Left ventricle myocardium inferior (tissue), 1 donor: ENCODE measurements at places on chromosomes 16 and 17.

DNA sequence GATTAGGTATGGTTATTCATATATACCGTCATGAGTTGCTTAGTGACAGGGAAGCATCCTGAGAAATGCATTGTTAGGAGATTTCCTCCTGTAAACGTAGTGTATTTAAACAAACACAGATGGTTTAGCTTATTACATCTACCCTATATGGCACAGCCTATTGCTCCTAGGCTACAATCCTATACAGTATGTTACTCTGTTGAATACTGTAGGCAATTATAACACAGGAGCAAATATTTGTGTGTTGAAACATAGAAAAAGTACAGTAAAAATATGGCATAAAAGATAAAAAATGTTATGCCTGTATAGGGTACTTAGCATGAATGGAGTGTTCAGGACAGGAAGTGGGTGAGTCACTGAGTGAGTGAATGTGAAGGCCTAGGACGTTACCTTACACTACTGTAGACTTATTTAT lies 157.7 kb downstream of the CDH11 start:
- no peak for DNase-seq

GRCh38 chr17:43584666-43585102 lies 38.5 kb upstream of the ETV4 start:
- DNase-seq: no peak

DNA sequence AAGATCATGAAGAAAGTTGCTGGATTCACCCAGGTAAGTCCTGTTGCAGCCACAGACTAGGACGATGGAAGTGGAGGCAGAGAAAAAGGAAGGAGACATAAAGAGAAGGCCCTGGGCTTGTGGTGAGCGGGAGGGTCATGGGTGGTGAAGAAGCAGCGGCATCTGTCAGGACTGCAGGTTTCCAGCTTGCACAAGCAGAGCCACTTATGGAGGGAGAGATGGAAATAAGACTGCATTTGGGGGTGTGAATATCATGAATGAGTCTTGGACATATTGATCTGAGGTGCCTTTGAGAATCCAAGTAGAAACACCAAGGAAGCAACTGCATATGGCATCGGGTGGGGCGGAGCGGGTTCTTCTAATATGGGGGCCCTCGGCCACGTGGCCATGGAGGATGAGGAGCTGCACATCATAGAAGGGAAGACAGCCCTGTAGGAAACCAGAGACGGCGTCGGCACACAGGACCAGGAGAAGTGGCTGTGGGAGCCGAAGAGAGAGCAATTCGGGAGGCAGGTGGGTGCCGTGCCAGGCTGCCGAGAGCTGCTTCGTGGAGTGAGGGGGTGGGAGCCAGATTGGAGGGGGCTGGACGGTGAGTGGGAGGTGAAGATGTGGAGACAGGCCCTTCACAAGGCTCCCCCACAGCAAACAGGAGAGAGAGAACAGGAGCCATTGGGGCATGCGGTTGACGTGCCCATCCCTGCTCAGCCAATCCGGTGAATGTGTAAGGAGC lies 243.5 kb downstream of the GSG1L start:
- DNase-seq: no peak

DNA sequence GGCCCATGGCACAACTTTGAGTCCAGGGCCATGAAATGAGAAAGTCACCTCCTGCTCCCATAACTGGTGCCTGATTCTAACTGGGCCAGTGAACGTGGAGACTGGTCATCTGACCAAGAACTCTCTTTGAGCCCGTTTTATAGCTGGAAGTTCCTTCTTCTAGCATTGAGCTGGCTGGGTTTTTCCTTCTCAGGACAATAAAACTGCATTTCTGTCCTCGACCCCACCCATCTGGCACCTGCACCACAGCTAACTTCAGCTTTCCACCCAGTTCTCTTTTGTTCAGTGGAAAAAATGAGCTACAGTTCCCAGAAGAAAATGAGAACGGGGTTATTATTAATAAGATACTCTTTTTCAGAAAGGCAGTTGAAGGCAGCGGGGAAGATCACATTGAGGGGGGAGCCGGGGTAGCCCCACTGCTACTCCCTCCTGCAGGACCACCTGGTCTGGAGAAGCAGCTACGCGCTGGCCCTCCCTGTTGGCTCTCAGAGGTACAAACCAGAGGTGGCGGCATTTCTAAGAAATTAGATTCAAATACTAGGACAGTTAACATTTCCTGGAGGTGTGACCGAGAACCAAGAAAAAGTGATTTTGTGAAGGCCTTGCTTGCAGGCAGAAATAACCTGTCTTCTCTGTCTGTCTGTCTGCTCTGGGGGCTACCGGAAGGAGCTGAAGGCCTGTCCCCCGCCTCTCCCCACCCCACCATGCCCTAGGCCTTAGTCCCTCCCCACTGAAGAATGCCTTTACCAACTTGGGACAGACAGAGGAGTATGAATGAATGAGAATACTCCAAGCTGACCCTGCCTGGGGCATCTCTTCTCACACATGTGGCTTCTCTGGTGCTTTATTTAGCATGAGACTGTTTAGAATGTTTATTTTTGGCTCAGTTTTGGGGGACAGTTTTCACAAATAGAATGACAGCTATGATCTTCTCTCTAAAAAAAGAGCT lies 123.9 kb downstream of the XYLT1 start:
- no peak for DNase-seq

GRCh38 chr17:36094746-36095145 lies 4.8 kb upstream of the CCL3 start:
- no peak for DNase-seq

DNA sequence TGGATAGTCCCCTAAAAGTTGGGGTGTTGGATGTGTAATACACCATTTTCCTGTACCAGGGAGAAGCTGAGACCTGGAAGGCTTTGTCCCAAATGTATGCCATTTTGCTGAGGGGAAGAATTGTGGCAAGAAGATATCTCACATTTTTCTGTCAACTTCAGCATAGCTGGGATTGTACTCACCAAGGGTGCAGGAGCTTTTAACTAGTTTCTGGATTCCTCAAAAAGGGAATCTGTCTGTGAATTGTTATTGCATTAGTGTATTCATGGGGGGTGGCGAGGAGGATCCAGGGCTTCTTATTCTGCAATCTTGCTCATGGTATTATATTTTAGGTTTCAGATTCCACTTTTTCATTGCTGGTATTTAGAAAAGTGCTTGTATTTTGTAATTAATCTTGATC lies 208.2 kb upstream of the MYOCD start:
- no peak for DNase-seq

DNA sequence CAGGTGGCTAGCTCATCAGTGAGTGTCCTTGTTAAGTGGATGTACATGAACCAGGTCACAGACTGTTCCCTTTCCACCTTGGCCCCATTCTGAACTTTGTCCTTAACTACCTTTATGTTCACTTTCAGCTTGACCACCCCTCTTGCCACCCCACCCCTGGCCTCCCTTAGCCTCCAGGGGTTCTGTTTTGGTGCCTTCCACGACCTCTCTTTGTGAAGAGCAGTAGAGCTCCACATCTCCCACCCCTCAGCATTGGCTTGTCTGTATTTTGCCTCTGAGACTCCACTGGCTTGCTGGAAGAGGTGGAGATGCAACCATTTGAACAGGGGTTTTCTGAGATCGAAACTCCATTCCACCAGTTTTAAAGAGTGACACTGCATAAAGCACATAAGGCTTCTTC lies 123.5 kb downstream of the RGS9 start:
- no peak for DNase-seq

- peak; percentile 51 for DNase-seq
Observed at GRCh38 chr16:11240636-11241473, 15.1 kb downstream of the SOCS1 start.

GRCh38 chr17:4998732-4999429 lies 1.1 kb downstream of the KIF1C start:
- DNase-seq: no peak

DNA sequence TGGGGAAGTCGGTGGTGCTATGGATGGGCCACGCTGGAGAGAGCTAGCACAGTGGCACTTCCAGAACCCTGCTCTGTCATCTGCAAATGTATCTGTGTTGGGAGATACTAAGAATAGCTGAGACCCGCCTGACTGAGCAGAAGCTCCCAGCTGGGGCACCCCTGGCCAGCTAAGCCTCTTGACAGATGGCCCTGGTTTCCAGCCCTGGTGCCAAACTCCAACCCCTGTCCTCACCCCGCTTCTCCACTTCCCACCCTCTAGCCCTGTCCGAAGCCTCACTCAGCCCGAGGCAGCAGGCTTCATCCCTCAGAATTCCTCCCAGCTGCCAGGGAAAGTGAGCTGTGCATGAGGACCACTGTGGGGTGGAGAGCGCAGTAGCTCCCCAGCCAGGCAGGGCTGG lies 124.4 kb downstream of the CCDC144A start:
- no peak for DNase-seq

DNA sequence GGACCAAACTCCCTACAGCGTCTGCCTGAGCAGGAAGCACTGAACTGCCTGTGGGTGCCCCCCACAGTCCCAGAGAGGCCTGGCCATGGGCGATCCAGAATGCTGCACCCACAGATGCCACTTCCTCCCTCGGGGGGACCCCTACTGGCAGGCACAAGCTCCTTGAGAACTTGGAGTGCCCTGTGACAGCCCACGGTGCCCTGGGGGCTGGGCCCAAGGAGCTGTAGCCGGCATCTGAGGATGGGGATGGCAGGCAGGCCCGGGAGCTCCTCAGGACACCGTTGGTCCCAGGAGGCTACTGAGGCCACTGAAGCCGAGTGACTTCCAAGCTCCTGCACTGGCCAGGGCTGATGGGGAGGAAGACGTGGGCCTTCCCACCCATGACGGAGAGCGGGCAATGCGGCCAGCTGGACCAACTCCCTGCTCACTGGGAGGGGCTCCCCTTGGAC lies 15.1 kb upstream of the RASD1 start:
- peak; percentile 9 for DNase-seq

DNA sequence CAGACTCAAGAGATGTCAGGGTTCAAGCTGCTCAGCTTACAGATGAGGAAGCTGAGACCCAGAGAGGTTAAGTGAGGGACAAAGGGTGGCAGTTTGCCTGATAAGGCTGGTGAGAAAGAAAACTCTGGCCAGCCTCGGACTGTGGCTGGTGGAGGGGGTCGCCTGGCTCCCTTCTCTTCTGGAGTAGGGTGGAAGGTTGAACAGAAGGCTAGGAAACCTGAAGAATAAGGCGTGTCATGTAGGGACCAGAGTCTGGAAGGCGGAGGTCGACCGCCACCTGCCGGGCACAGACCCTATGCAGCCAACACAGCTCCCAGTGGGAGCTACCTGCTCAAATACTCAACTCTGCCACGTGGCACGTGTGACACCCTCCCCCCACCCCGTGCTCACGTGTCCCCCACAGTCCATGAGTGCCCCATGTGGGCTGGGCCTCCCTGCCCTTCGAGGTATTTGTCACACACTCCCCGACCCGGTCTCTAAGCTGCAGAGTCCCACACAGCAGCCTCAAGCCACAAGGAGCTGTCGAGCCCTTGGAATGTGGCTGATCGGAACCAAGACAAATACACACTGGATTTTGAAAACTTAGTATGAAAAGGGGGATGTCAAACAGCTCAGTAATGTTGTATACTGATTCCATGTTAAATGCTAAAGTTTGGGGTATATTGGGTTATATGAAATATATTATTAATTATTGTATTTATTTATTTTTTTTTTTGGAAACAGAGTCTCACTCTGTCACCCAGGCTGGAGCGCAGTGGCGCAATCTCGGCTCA lies 11.8 kb downstream of the HID1 start:
- no peak for DNase-seq

DNA sequence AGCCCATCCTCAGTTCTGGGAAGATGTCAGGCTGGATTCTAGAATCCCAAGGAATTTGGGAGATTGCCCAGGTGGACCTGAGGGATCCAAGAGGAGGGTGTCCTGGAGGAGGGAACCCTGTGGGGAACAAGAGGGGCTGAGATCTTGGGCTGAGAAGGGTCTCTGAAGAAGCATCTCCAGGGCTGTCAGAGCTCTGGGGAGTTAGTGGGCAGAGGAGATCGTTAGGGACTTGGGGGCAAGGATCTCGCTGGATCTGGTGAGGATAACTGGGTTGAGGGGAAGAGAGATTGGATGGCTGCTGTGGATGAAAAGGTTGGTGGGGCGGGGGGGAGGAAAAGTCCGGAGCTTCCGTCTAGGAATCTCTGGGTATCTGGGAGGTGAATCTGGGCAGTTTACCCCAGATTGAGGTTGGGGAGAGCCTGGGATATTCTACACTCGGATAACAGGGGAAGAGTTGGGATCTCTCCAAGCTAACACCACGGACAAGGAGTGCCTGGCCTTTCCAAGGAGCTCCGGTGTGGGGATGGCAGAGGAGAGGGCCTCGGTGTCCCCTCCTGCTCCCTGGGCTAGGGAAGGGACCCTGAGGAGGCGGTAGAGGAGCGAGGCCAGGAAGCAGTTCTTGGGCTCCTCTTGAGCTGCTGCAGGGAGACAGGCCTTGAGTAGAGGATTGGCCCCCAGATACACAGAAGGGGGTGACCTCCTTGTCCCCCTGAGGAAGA lies 1.7 kb downstream of the FBXL19 start:
- no peak for DNase-seq

- peak; percentile 87 for DNase-seq
Observed at GRCh38 chr17:62653826-62654761, 26.6 kb downstream of the MRC2 start.

DNA sequence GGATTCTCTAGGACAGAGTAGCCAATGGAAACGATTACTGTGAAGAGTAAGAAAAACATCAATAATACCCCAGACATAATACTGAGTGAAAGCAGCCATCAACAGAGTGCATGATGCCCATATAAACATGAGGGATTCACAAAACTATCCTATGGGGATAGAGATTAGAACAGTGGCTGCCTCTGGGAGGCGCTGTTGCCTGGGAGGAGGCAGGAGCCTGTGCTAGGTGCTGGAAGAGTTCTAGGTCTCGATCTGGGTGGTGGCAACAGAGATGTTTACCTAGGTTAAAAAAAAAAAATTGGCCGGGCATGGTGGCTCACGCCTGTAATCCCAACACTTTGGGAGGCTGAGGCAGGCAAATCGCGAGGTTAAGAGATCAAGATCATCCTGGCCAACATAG lies 7.9 kb downstream of the FA2H start:
- DNase-seq: no peak

DNA sequence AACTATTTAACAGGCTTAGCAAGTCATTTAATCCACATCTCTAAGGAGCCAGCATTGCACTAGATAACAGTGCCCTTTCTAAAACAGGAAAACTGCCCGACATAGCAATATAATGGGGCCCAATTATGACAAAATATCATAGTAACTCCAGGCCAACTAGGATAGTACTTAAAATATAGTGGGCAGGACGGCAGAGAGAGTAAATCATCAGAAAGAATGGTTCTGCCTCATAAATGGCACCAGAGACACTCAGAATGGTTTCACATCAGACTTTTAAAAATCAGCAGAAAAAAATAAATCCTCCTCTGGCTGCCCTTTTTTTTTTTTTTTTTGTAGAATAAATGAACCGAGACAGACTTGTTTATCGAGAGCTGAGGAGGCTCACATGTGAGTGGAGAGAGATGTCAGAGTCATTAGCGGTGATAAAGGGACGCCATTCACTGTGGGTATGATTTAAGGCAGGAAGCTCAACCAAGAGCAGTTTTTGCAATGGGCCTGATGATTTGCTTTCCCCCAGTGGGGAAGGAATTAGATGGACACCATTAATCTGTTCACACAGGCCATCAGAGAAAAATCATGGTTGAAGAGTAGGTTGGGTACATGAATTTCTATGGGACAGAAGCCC lies 62.6 kb downstream of the CPPED1 start:
- DNase-seq: no peak

DNA sequence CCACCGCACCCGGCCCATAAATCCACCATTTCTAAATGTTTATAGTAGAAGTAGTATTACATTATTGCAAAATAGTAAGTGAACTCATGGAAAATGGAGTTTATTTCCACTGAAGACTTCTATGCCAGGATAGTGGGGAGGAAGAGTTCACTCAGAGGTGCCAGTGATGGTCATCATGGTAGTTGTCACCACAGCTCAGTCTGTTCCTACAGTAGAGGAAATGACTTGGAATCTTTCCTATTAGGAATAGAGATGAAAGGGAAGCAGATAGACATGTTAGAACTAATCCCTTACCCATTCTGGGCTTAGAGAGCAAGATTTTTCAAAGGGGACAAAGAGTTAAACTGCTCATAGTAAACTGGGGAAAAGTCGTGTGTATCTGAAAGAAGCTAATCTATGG lies 20.1 kb downstream of the MRPL45 start:
- no peak for DNase-seq
